Suppressor macrophage treated with lipopolysaccharide for 1 hour (primary cell): ENCODE measurements at places on chromosomes 13 and 19.

GRCh38 chr13:106373304-106373988, 162.0 kb downstream of the EFNB2 start:
- DNase-seq: no peak

DNA sequence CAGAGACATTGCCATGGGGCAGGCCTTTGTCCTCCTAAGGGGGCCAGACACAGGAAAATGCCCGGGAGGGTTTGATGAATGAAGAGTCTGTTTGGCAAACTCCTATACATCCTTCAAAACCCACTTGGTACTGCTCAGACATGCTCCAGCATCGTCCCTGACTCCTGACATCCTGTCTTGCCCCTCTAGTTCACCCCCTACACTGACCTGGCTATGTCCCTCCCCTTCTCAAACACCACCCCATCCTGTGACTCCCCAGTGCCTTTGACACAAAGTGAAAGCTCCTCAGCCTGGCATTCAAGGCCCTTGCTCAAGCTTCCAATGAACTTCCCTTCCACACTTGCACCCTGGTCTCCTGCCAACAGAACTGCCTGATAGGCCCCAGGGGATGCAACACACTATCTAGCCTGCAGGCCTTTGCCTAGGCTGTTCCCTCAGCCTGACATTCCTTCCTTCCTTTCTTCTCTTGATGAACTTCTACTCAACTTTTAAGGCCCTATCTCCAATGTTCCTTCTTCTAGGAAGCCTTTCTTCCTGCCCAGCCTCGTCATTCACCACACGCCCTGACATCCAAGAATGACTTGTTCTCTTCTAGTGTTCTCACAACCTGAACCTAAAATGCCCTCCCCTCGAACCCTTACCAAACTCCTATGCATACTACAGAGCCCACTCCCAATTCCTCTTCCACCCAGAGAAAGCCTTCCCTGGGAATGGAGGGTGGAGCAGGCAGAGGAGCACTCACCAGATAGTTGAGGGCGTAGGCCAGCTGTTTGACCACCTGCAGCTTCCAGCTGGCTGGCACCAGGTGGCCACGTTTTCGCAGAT, 12.4 kb downstream of the JAK3 start:
- DNase-seq: no peak

- no peak for DNase-seq
These were observed 16.8 kb downstream of the DAPK3 start for GRCh38 chr19:3954107-3954506.

DNA sequence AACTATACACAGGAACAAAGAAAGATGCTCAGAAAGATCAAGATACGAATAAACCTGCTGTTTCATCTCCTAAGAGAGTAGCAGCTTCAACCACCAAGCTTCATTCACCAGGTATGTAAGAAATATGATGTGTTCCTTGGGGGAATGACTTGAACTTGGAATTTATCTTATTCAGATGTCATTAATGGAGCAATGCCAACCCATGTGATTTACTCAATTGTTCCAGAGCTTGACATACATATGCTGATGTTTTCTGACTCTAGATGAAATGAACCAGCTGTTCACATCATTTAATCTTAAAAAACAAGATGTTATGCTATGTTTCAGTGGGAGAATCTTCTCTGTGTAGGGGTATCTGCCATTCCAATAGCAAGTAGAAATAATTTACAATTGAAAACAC, 270.9 kb downstream of the SLC7A1 start:
- no peak for DNase-seq

DNA sequence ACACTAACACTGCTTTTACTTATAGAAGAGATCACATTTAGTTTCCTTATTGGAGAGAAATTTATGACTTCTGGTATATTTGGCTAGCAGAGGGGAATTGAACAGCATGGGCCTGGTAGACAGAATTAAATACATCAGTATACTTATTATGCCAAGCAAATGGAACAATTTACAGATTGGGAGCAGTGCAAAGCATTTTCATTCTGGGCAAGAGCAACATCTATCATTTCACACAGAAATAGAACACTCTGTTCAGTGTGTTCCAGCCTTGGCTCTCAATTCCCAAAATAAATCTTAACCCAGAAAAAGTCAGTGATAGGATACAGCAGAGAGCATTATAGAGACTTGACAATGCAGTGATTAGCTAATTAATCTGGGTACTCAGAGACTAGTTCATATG, 604.0 kb upstream of the SLITRK6 start:
- no peak for DNase-seq
